Omental fat pad (tissue), 4 donors: ENCODE measurements at places on chromosomes 1 and 21. TPM values are rescaled to one million over a fixed set of nuclear protein-coding genes. Genes with fewer than 3 reads are reported as not detected.

Gene FBLIM1
- total RNA-seq, result 18.8 TPM

Gene SLC26A9
- total RNA-seq, result 0.24 TPM

Gene NTMT2
- total RNA-seq, result not detected

Gene EDARADD
- total RNA-seq, result 0.24 TPM

GRCh38 chr1:15277447-15277838 lies 30.4 kb downstream of the FHAD1 start:
- DNase-seq, result no peak

GRCh38 chr1:206979379-206980043 lies 9.3 kb upstream of the FCAMR start:
- DNase-seq, result no peak

GRCh38 chr21:14979264-14979663 lies 85.5 kb downstream of the NRIP1 start:
- no peak for DNase-seq

- no peak for DNase-seq
Observed at GRCh38 chr1:156584813-156585212, 5.3 kb downstream of the TTC24 start.

DNA sequence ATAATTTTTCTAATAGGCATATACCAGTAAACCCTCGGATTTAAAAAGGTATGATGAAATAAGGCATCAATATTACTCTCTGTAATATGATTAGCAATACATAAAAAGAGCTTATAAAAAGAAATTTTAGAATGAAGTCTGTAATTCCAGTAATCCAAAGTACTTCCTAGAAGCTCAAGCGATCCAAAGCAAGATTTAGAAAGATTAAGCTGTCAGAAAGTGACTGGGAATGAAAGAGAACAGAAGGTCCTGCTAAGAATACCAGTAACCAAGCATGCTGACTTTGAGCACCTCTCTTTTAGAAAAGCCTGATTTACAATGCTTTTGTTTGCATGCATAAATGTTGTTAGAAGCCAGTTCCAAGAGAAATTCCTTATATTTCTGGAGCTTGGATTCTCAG lies 125.1 kb downstream of the GIPC2 start:
- DNase-seq, result no peak
